ENCODE measurements at places on chromosomes 5 and 9.

GRCh38 chr5:58640011-58640410, 57.1 kb downstream of the RAB3C start:
- DNase-seq, result no peak

GRCh38 chr5:125152044-125152443, 405.6 kb upstream of the ZNF608 start:
- DNase-seq, result no peak

- DNase-seq, result no peak
These were observed 63.6 kb downstream of the PRDM9 start for GRCh38 chr5:23571059-23571458.

DNA sequence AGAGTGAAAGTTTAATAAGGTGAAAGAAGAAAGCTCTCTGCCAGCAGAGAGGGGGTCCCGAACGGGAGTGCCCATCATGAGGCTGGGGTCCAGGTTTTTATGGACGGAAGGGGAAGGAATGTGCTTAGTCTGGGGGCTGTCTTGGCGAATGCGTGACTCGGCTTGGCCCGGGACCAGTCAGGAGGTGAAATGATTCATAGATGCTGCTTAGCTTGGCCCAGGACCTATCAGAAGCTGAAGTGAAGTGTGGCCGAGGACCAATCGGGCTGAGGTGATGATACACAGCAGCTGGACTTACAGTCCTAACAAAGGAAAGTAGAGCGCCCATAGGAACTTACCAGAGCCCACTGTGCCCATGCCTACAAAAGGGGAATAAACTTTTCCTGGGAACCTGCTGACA, 3.9 kb upstream of the FKTN start:
- no peak for DNase-seq
